ENCODE measurements at places on chromosomes 6 and 20. TPM values are rescaled to one million over a fixed set of nuclear protein-coding genes. Genes with fewer than 3 reads are reported as not detected.

The CDK5RAP1 gene
- total RNA-seq: 23.2 TPM

The MARCKS gene
- 5.8 TPM for total RNA-seq

The GCNT2 gene
- 1.1 TPM for total RNA-seq

The NKAPL gene
- total RNA-seq: 10.1 TPM

DNA sequence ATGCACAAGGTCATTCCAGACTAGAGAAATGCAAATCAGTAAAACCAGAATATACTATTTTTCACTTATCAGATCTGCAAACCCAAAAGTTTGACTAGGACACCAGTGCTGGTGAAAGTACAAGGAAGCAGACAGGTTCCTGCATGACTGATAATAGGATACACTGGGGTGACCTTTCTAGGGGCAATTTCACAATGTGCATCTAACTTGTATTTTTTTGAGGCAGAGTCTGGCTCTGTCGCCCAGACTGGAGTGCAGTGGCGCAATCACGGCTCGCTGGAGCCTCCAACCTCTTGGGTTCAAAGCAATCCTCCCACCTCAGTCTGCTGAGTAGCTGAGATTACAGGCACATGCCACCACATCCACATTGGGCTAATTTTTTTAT lies 11.4 kb downstream of the COMMD7 start:
- H3K27me3 ChIP-seq: no peaks in the 10 kb centered on the region
- no peak for DNase-seq
- no peak overlapping the region for H3K27ac ChIP-seq
- H3K36me3 ChIP-seq: no peaks in the 10 kb centered on the region

- H3K27ac ChIP-seq: no peak overlapping the region
- no peak overlapping the region for H3K4me3 ChIP-seq
- H3K27me3 ChIP-seq: no peaks in the 10 kb centered on the region
Measured at GRCh38 chr20:45218124-45218523, 3.0 kb upstream of the SEMG2 start.

DNA sequence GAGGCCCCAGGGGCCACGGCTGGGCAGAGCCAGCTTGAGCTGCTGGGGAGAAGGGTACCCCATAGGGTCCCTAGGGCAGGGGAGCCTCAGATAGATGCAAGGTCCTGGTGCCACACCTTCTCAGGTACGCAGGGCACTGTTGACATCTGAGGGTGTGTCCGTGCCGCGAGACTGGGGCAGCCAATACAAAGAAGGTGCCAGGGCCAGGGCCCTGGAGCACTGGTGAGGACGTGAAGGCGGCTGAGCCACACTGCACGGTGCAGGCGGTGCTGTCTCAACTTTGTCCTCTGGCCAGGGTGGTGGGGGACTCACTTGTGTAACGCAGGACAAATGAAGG lies 649 bp upstream of the LRRC73 start:
- no peak for DNase-seq
- peaks cover 50% of the 10 kb centered on the region for H3K36me3 ChIP-seq
- H3K4me1 ChIP-seq: peaks cover 21% of the 10 kb centered on the region
- H3K27ac ChIP-seq: no peak overlapping the region
